ENCODE measurements at places on chromosomes 12 and 14. TPM values are rescaled to one million over a fixed set of nuclear protein-coding genes. Genes with fewer than 3 reads are reported as not detected.

Gene GUCY2C
- not detected for total RNA-seq

Gene KCNC2
- total RNA-seq = not detected

Gene RDH12
- 0.20 TPM for total RNA-seq

DNA sequence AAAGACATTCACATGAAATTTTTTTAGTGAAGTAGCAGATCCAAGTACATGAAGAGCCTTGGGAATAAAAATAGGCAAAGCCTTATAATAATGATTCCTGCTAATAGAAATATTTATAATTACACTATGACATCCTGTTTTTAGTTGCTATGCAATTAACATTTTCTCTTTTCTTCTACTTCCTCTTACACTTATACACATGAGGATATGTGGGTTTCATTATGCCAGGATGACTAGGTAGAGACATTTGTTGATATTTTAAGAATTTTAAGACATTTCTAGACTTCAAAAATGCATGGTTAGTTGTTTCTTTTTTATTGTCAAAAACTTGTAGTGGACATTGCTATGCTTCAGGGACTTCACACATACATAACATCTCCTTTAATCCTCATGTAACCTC is 326.8 kb downstream of the SYT1 start:
- no peak for DNase-seq

Gene ANKRD33
- not detected for total RNA-seq

Gene MUCL1
- total RNA-seq = not detected

DNA sequence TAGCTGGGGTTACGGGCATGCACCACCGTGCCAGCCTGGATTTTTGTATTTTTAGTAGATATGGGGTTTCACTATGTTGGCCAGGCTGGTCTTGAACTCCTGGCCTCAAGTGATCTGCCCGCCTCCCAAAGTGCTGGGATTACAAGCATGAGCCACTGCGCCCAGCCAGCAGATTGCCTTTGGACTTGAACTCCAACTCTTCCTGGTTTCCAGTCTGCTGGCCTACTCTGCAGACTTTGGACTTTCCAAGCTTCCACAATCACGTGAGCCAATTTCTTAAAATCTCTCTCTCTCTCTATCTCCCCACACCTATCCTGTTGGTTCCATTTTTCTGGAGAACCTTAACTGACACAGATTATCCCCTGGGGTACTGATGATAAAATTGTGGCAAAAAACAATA is 55.0 kb downstream of the EMP1 start:
- no peak for DNase-seq

DNA sequence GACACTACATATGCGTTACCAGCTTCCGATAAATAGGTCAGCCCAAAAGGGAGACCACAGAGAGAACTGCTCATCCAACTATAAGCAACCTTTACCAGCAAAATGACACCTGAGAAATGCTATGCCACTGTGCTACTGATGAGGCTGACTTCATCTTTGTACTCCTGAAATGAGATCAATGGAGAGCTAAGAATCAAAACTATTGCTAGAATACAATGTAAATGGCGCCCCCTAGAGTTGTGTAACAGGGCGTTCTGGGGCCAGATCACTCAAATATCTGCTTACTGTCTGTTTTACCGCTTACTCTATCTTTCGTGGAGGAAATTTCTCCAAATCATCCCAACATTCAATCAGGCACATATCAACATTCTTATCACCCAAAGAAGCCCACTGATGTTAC is 4.6 kb downstream of the ZNF384 start:
- DNase-seq = no peak

GRCh38 chr12:94353130-94353529 is 106.5 kb downstream of the CEP83 start:
- DNase-seq = no peak

All from MG63 (cell line).